ENCODE measurements at places on chromosomes 13 and 19.

DNA sequence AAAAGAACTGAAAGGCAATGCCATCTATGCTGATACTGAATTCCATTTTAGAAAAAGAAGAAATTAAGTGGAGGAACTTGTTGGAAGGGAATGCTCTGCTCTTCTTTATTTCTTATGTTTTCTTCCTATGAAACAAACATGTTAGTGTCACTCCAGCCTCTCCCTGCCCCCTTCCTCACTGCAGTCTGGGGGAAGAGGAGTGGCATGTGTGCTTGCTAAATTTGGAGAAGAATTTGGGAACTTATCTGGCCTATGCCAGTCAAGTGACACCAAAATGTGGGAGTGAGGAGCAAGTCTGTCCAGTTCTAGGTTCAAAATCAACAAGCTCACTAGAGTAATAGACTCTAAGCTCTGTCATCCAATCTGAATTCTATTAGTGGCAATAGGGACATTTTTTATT is 214.6 kb downstream of the RBM26 start:
- no peak for DNase-seq

DNA sequence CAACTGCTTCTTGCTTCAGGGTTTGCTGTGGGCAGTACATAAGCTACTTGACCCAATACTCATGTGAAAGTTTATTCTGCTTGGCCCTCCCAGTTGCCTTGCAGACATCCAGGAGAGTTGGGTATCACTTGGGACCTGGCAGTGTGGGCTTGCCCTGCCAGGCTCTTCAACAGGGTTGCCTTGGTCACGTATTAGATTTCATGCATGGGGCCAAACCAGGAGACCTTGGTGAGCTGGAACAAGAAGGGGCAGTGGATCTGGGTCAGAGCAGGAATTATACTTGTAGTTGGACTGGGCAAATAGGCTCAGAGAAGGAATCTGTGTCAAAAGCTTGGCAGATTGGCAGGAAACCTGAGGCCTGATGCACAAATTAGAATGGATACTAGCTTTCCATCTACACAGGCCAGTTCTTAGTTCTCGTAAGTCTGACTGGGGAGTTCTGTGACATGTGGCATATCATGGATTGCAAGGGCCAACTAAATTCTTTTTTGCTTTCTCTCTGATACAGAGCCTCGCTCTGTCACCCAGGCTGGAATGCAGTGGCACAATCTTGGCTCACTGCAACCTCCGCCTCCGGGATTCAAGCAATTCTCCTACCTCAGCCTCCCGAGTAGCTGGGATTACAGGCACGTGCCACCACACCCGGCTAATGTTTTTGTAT is 192.6 kb upstream of the SERP2 start:
- DNase-seq, result no peak

DNA sequence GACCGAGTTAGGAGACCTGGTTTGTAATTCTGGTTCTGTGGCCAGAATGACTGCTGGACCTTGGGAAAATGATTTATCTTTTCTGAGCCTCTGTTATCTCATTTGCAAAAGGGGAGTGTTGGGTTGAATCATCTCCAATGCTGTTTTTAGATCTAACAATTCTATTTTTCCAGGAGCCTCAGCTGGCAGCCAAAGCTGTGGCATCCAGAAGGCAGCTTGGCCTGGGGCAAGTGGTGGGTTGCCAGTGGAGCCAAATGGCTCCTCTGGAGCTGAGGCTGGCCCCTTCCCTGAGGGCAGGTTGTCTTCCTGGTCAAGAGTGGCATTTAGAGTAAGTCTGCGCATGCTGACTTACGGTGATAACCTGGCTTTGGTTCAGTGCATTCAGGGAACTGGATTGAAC is 21.3 kb downstream of the B3GLCT start:
- no peak for DNase-seq

DNA sequence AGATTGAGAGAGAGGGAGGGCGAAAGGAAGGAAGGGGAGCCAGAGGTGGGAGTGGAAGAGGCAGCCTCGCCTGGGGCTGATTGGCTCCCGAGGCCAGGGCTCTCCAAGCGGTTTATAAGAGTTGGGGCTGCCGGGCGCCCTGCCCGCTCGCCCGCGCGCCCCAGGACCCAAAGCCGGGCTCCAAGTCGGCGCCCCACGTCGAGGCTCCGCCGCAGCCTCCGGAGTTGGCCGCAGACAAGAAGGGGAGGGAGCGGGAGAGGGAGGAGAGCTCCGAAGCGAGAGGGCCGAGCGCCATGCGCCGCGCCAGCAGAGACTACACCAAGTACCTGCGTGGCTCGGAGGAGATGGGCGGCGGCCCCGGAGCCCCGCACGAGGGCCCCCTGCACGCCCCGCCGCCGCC is at the start of gene TNFSF11:
TNFSF11 (plus strand) TSS at position 142 of the 400 bp plus-strand sequence; CDS start at position 294, 152 bp downstream.
- no peak for DNase-seq

DNA sequence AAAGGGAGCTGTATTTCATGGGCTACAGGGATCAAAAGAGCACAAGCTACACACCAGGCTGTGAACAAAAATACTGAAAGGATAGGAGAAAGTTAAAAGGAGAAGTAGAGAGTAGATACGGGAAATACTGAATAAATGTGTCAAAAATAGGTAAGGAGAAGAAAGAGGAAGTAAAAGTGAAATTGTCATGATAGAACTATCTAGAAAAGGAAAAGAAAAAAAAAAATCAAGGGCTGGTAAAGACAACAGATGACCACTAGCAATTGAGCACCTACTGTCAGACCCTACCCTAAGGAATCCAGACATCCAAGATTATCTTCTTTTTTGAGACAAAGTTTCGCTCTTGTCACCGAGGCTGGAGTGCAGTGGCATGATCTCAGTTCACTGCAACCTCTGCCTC is 4.8 kb downstream of the RUBCNL start:
- DNase-seq, result no peak

GRCh38 chr13:65387743-65388347 is 1842.3 kb downstream of the PCDH9 start:
- DNase-seq, result no peak

DNA sequence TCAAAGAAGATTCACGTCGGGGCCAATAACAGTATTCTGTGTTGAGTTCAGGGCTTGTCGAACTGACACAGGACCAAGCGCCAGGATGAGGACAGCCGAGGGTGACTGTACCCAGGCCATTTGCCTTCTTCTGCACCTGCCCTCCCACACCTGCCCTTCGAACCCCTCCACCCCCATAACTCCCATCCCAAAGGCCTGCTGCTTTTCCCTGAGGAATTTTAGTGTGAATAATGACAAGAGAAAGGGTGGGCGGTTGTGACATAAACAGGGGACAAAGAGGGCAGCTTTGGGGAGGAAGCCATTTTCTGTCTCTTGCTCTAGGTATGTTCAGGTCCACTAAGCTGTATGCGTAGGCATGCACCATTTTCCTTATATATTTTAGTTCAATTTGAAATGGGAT is 26.1 kb downstream of the GJA3 start:
- no peak for DNase-seq

- no peak for DNase-seq
These were observed 1.5 kb downstream of the AMER2 start for GRCh38 chr13:25170554-25171111.

- no peak for DNase-seq
These were observed 2.5 kb downstream of the PDS5B start for GRCh38 chr13:32588736-32589135.

GRCh38 chr19:30061223-30062064 is 119.4 kb downstream of the URI1 start:
- no peak for DNase-seq

DNA sequence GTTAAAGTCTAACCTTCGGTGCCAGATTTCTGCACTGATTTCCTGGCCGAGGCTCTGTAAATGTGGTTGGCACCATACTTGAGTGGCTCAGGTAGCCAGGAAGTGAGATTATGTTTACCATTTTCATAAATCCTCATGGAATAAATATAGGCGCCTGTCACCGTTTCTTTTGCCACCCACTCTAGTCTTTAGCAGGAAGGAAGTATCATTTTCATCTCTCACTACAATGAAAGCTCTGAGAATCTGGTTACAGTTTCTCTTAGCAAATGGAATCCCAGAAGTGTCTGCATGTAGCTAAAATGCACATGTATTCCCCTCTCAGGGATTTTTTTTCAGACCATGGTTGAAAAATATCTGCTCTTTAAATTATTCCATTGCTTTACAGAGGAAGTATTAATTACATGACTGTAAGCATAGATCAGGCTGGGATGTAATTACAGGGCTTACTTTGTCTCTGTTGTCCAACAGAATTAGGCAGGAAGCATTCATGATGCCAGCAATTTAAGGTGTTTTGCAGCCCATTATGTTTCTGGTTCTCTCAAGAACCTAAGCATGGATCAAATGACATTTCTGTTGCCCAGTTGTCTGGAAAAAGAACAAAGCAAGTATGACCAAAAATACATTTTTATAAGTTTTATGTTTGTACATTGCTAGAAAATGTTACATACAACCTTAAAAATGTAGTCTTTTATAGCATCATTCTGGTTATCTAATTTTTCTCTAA is 221.7 kb upstream of the SPRY2 start:
- no peak for DNase-seq

- DNase-seq, result peak; percentile 50
These were observed 5.2 kb upstream of the BCAT2 start for GRCh38 chr19:48815870-48816501.

DNA sequence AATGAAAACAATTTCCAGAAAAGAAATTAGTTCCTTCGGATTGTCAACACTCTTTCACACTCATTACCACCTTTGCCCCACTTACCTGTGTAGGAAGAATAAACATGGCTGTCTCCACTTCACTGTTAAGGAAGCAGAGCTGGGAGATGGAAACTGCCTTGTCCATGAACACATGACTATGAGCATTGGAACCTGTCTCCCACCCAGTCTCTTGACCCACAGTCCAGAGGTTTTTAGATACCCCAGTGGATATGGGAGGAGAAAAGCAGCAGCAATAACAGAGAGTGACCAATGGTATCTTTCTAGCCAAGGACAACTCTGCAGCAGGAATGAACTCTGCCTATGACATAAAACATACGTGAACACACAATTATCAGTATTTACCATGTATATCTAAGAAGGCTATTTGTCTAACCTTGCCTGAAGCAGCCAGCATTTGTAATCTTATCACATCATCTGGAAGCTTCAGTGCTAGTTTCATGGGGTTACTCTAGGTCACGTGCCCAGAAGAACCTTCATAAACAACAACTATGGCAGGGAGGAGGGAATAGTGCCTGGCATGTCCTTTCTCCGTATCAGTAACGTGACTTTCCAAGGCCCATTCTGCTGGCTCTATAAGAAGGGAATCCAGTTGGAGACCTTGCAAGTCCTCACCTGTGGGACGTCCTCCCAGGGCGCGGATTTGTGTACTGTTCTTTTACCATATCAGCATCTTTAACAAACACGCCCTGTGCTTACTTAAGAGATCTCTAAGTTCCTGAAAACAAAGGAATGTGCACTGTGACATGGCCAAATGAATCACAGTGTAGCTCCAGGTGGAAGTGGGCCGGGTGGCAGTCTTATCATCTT is 221.8 kb upstream of the UBL3 start:
- no peak for DNase-seq

GRCh38 chr13:106095919-106096318 is 439.5 kb downstream of the EFNB2 start:
- no peak for DNase-seq

- DNase-seq, result no peak
These were observed 52.1 kb downstream of the SIAH3 start for GRCh38 chr13:45799451-45799850.

DNA sequence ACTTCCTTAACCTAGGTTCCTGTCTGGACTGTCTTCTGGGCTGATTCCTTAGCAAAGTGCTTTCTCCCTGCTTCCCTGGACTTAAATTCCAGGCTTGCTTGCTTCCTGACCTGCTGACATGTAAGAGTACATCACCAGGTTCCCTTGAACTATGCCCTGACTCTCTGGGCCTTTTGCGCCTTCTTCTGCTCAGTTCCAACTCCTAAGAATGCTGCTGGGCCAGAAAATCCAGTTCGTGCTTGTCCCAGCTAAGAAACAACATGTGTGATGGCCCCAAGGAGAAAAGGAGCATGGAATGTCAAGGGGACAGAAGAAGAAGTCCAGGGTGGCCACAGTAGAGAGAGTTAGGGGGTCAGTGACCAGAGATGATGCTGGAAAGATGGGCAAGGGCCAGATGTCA is 42.6 kb upstream of the MBNL2 start:
- no peak for DNase-seq
